Smooth muscle cell of trachea (primary cell): ENCODE measurements at places on chromosomes 1 and 21. TPM values are rescaled to one million over a fixed set of nuclear protein-coding genes. Genes with fewer than 3 reads are reported as not detected.

The SH2D5 gene
- total RNA-seq: 4.2 and 6.3 TPM in 2 replicates

The LRRC53 gene
- not detected in 2 replicates for total RNA-seq

The CD101 gene
- total RNA-seq: 0.29 and 0.66 TPM in 2 replicates

The S100A3 gene
- 2.8 and 8.6 TPM in 2 replicates for total RNA-seq

The E2F2 gene
- total RNA-seq: 0.17 and 2.0 TPM in 2 replicates
